ENCODE measurements at places on chromosomes 3 and 15.
A peak's percentile ranks its signal among the peaks of the same experiment; 100 is the strongest.

DNA sequence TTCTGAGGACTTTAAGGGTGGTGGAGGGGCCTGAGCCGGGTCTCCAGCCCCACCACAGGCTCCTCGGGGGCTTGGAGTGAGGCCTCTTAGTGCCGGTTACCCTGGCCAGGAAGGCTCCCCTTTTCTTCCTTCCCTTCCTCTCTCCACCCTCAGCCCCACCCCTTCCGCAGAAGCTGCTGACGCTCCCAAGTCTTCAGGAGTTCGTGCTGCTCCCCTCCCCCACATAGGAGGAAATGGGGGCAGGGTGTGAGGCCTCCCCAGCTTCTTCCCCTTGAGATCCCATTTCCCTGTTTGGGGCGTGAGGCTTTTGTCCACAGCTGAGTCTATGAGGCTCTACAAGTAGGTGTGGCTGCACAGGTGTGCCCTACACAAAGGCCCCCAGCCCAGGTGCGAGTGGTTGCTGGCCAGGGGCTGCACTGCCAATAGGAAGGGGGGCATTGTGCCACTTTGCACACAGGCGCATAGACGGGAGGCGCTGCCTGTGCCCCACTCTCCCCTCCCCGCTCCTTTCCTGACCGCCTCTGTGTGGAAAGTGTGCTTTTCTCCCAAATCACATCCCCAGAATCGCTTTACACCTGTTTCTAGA lies 915 bp upstream of the CALML4 start:
- DNase-seq: no peak

DNA sequence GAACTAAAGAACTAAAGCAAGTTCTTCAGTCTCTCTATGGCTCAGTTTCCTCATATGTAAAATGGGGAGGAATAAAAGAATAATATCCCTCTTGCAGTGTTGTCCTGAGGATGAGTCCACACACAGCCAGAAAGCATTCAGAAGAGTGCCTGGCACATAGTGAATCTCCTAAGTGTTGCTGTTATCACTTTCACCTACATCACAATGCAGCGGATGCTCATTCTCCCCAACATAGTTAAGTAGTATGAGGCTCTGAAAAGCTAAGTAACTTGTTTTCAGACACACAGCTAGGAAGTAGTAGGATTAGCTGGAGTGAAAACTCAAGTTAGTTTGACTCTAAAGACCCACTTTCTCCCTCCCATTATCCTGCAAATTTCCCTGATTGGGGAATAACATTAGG lies 9.1 kb upstream of the USP3 start:
- DNase-seq: no peak

- no peak for DNase-seq
Measured at GRCh38 chr3:90068783-90069182, 961.4 kb downstream of the EPHA3 start.

GRCh38 chr15:35559683-35560082 lies 13.7 kb upstream of the DPH6 start:
- DNase-seq: no peak

DNA sequence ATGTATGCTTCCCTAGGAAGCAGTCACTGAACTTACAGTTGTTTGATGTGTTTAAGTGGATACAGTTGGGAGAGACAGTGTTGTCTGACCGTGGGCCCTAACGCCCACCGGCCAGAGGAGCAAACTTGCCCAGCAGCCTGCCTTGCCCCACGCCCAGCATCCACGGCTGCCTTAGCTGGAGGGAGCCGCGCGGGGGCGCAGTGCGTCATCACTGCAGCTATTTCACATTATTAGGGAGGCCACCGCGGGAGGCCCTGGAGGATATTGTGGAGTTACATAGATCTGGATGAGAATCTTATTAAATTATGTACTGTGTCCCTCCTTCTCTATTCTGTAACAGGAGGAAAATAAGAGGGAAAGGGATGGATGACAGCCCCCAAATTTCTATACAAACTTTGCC lies 267.2 kb downstream of the GABRG3 start:
- no peak for DNase-seq

DNA sequence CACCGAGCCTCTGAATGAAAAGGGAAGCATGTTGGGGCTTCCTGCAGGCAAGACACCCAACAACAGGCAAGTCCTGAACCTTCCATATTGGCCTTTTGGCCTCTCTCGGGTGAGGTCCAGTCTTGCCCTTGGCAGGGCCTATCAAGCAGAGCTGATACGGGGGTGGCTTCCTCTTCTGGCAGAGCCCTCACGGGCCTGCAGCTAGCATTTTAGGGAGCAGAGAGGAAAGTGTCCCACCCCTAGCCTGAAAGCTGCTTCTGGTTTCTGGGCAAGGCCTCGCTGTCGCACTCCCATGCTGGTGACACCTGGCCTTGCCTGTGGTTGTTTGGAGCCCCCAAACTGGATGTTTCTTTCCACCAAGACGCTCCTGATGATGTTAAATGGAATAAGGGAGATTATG lies 31.8 kb upstream of the CTSH start:
- no peak for DNase-seq

GRCh38 chr3:131630807-131631206 lies 128.0 kb upstream of the MRPL3 start:
- DNase-seq: no peak

DNA sequence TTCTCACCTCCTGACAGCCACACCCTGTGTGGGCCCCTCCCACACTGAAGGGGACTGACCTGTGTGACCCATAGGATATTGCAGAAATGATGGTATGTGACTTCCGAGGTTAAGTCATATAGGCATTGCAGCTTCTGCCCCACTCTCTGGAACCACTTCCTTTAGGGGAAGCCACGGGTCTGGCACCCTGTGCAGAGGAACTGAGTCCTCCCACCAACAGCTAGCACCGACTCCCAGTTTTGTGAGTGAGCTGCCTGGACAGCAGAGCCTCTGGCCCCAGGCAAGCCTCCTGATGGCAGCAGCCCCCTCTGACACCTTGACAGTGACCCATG lies 24.6 kb upstream of the SLC6A6 start:
- no peak for DNase-seq

- DNase-seq: no peak
Measured at GRCh38 chr3:98999675-99000074, 98.2 kb upstream of the DCBLD2 start.

GRCh38 chr15:27175472-27176153 lies 204.6 kb downstream of the GABRG3 start:
- no peak for DNase-seq

- DNase-seq: no peak
Measured at GRCh38 chr3:112781599-112781998, 65.1 kb downstream of the CD200R1L start.

GRCh38 chr3:51610708-51611107 lies 60.3 kb upstream of the TEX264 start:
- DNase-seq: no peak

- DNase-seq: no peak
Measured at GRCh38 chr3:155013427-155013826, 66.7 kb upstream of the MME start.

DNA sequence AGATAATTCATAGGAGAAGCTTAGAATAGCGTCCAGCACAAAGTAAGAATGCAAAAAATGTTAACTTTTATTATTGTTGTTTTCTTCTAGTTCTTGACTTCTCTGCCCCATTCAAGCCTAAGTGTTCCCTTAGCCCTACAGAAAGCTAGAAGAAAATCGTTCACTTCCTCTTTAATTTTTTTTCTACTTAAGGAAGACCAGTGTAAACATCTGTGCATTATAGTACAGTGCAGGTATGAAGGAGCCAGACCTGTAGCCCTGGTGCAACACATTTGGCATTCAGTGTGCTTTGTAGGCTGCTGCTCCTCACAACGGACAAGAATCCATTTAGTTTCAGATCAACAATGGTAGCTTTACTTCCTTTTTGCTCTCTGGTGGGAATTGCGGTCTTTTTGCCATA lies 127.8 kb upstream of the SLC7A14 start:
- no peak for DNase-seq

- DNase-seq: no peak
Measured at GRCh38 chr15:28881600-28881999, 4.2 kb upstream of the APBA2 start.

DNA sequence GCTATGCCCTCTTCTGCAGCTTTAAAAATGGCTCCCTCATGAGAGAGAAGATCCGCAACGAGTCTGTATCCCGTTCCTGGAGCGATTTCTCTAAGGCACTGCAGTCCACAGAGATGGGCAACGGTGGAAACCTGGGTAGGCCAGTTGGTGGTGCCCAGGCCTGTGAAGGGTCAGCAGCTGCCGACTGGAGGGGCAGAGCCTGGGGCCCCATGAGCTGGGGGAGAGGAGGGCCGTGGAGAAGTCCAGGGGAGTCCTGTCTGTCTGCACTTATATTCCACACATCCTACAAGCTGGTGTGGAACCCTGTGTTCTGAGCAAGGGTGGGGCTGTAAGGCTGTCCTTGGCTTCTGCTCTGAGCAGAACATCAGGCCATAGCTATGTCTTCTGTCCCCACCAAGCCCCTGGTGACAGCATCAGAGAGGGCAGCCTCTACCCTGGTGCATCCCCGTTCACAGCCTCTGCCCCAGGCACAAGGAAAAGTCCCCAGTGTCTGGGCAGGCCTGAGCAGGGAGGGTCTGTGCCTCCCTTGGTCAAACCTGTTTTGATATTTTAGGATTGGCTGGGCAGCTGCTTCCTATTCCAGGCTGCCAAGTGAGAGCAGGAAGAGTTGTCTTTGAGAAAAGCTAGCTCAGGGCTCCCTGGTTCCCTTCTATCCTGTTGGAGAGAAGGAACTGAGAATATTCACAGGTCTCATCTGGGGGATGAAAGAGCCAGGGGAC lies 29.7 kb downstream of the XYLB start:
- DNase-seq: no peak

- DNase-seq: no peak
Measured at GRCh38 chr15:48550822-48551525, 94.5 kb downstream of the FBN1 start.

DNA sequence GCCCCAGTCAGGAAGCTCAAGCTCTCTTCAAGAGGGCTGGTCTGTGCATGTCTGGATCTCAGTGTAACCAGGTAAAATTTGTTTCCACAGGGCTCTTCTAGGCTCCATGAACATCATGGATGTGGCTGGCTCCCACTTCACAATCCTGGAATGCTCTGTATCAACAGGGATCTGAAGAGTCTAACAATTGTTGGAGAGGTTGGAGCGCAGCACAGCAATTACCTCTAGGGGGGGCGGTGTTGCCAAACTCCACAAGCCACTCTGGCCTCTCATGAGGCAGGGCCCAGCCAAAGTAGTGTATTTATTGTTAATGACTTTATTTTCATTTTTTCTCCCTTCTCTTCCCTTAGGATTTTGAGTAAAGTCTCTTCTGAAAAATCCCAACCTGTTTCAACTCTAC lies 6.1 kb upstream of the EIF2B5 start:
- DNase-seq: peak; percentile 42

- no peak for DNase-seq
Measured at GRCh38 chr3:139559541-139559940, 20.0 kb upstream of the RBP1 start.
